Astrocyte of the spinal cord (primary cell): ENCODE measurements at places on chromosomes 11 and 22.

DNA sequence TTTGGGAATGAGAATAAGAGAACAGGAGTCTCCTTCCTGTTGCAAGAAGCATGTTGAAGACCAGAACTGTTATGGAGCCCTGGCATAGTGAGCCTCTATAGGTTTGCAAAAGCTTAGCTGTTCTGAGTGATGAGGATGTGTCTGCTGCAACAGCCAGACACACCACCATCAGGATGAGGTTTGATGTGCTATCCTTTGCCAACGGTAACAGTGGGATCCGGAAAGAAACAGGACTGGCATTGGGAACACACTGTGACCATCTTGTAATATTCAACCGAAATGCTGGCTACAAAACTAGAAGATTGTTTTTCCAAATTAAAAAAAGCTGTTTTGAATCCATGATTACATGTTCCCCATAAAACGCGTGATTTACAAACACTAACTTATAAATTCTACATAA is 117.0 kb downstream of the ME3 start:
- no peak for DNase-seq

DNA sequence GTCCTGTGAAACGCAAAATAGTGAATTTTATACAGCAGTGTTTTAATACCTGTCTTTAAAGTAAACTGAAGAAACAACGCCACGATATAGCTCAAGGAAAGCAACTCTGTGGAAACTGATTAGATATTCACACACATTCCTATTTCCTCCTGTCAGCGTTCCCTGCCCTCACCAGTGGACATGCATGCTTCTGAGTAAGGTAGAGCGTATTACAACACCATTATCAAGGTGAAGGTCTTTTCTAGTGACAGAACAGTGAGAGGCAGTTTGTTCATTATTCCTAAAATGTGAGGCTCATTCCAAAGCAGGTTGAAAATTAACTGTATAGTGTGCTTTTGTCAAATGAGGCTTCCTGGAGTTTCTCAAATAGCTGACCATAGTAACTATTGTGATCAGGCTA is 153.1 kb downstream of the DDX10 start:
- DNase-seq = no peak

DNA sequence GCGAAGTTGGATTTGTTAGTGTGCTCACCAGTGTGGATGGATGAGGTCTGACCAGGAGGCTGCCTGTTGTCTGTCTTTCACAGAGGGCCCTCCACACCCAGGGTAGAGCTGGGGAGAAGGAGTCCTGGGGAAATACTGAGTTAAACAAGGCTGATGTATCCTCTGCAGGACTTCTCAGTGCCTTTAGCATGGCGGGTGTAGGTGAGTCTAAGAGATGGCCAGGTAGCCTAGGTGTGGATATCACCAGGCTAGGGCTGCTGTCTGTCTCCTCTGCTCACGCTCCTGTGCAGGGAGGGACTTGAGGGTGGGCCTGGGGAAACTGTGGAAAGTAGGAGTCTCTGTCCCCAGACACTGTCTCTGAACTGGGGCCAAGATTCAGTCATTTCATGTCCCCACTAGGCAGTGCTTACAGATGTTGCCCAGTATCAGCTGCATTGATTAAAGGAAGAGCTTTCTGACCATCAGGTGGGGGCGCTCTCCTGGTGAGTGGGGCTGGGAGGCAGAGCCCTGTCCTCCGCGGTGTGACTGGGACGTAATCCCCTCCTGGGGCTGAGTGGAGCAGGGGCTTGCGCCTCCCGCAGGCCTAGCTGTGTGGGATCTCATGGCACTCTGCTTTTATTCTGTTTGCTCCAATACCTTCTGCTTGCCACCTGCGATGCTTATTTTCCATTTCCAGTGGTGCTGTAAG is 35.5 kb upstream of the CCDC188 start:
- DNase-seq = no peak

GRCh38 chr22:17699696-17700340 is 61.3 kb downstream of the BCL2L13 start:
- DNase-seq = no peak

DNA sequence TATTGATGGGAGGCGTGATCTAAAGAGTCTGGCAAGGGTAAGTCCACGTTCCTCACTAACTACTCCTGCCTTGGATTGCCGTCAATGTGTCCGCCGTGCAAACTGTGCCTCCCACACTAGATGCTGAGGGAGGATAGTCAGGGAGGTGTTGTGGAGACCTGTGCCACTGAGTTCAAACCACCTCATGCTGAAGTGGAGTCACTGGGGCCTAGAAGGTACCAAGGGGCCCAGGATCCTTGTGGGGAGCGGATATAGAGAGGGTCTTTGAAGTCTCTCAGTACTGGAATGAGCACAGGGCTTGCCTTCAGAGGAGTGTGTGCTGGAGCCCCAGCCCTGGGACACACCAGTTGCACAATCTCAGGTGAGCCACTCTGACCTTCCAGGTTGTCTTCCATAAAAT is 27.1 kb upstream of the TMPRSS4 start:
- no peak for DNase-seq

GRCh38 chr11:69390561-69390960 is 90.9 kb upstream of the LINC01488 start:
- no peak for DNase-seq

GRCh38 chr11:47689480-47689879 is 25.7 kb downstream of the AGBL2 start:
- DNase-seq = no peak

GRCh38 chr11:111305162-111305802 is 6.9 kb downstream of the POU2AF3 start:
- DNase-seq = no peak

DNA sequence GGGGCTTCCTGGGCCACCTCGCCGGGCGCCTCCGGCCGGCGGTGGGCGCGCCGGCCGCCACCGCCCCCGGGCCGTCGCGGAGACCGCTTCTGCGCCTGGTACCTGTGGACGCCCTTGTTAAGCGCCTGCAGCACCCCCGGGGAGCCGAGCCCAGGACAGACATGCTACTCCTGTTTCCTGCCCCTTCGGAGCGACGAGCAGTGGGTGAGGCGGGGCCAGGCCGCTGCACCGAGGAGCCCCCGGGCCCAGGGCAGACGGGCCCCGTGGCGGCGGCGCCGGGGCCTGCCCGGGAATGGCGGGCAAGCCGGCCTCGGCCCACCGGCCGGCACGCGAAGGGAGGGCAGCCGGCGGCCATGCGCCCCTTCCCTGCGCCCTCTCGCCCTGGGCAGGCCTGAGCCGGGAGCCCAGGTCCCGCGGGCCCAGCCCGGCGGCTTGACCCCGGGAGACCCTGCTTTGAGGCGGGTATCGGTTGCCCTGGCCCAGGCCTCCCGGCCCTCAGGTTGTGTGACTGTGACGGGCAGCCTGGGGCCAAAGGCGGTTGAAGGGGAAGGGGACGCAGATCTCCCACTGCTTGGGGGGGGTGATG is 789 bp upstream of the KDM2A start:
- no peak for DNase-seq

DNA sequence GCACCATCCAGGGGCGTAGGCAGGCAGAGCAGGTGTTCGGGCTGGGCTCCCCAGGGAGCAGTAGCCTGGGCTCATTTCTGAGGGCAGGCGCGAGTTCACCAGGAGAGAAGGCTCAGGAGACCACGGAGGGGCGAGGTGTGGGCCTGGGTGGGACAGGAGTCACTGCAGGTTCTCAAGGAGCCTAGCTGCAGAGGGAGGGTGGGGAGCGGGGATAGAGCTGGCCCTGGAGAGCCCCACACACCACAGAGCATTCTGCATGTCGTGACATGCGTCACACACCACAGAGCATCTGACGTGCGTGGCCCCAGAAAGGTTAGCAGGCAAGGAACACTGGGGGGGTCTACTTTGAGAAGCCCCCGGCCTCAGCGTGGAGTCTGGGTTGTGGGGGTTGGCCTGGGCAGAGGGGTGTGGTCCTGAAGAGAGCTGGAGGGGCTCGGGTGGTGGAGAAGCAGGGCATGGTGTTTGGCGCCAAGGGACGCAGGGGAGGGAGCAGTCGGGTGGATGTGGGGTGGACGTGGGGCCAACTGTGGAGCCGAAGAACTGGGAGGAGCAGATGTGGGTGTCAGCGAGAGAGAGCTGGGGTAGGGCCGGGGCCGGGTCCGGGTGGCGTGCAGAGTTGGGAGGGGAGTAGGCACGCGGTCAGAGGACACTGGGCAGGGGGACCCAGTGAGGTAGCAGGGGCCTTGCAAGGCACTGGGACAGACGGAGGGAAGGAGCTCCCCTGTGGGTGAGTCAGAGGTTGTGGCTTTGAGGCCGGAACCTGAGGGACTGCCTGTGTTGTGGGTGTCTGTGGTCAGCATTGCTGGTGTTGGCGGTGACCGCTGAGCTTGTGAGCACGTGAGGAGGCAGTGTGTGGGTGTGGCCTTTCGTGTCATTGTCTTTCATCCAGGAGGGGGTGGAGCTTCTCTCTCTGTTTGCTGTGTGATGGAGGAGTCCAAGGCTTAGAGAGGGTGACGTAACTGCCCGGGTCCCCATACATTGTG is 25.5 kb downstream of the CTTN start:
- peak; percentile 90 for DNase-seq

- no peak for DNase-seq
Measured at GRCh38 chr11:94194712-94195111, 66.1 kb downstream of the PANX1 start.

GRCh38 chr22:30247561-30247960 is 1.0 kb upstream of the LIF start:
- DNase-seq = no peak

DNA sequence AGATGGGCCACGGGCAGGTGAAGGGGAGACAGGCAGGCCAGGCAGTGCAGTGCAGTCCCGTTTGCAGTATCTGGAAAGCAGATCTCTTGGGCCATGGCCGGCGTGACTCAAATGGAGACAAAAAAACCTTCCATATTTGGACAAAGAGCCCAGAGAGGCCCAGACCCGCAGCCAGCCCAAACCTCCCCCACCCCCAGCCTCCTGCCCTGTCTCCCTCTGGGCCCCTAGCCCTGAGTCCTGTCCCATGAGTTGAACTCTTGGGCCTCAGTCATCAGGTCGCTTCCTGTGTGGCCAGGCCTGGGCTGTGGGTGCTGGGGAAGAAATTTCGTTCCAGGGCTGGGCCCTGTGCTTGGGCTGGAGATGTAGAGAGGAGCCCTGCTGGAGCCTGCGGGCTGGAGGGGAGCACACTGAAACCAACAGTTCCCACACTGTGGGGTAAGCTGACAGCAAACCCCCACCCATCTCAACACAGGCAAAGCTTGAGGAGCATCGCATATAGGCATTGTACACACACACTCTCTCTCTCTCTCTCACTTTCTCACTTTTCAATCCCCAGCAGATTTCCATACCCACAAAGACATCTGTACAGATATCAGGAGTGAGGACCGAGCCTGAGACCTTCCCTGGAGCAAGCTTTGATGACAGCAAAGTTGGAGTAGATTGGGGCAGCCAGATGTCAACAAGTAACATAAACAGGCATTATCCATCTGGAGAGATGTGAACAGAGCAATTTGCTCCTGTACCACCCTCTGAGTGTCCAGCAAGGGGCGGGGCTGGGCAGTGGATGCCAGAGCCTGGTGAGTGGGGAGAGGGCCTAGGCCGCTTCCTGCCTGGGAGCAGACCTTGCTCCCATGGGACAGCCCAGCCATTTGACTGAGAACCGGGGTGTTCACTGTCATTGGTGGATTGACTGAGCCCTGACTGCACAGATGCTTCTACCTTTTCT is 17.2 kb downstream of the ARHGEF17 start:
- DNase-seq = no peak

DNA sequence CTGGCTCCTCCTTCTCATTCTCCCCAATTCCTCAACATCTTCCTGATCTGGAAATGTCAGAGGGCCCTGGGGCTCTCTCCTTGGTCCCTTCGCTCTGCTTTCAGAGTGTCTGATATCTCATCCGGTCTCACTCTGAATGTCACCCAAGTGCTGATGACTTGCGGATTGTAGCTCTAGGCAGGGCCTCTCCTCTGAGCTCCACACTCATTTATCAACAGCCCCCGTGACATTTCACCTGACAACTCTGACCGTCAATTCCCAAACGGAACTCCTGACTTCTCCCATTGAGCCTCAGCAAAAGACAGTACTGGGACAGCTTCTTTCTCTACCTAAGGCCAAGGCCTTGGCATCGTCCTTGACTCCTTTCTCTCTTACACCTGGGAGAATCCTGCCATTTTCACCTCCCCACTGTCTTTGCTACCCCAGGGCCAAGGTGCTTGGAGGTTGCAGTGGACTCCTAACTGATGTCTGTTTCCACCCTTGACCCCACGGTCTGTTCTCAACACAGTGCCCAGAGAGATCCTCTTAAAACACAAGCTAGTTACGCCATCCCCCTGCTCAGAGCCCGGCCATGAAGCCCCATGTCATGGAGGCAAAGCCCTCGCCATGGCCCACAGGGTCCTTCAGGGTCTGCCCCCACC is 57.5 kb upstream of the THY1 start:
- no peak for DNase-seq

- DNase-seq = no peak
Measured at GRCh38 chr22:37145180-37146050, 4.3 kb downstream of the IL2RB start.

- DNase-seq = no peak
Measured at GRCh38 chr11:126433989-126434949, 78.8 kb downstream of the ST3GAL4 start.

DNA sequence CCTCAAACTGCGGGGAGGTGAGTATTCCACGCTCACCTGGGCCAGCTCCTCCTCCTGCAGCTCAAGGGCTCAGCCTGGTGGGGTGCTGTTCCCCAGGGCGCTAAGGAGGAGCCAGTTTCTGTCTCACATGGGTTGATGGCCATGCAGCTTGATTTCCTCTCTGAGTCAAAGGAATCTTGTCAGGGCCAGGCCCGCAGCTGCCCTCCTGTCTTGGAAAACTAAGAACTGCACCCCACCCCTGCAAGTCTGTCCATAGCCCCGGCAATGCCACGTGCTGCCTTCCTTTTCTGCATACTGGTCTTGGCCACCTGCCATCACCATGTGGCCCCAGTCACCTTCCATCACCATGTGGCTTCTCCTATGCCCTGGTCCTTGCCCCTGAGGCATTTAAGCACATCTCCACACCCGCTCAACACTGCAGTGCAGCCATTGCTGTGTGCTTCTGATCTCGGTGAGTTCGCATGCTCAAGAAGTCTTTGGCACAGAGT is 35.2 kb upstream of the CLDN5 start:
- no peak for DNase-seq

DNA sequence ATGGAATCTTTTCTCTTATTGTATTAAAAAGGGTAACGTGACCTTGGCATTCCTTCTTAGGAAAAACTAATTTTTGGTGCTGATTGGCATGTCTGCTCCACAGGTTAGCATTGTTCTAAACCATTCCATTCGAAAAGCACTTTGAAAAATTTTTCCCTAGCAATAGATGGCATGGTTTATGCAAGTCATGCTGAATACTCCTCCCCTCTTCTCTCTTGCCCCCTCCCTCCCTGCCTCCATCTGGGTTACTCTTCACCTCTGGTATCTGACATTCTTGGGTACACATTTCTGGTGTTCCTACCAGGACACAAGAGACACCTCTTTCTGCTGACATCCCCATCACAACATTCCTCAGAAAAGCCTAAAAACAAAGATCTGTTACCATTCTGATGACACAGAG is 1.5 kb upstream of the SLC22A25 start:
- DNase-seq = no peak

- DNase-seq = no peak
Measured at GRCh38 chr11:119727523-119728151, 1.4 kb downstream of the NECTIN1 start.
